Stimulated activated CD4-positive, alpha-beta T cell treated with anti-CD3 and anti-CD28 coated beads, Interleukin-15, amount 100 ng/mL, for 1 hour (primary cell): ENCODE measurements at places on chromosomes 6 and 20.

GRCh38 chr20:63542031-63542559 is 4.9 kb upstream of the PTK6 start:
- DNase-seq, result no peak

GRCh38 chr6:119110601-119111548 is 32.4 kb upstream of the FAM184A start:
- DNase-seq, result no peak

- no peak for DNase-seq
Measured at GRCh38 chr6:12566618-12567123, 149.9 kb upstream of the PHACTR1 start.

GRCh38 chr6:150672800-150673199 is 73.1 kb downstream of the PLEKHG1 start:
- no peak for DNase-seq

DNA sequence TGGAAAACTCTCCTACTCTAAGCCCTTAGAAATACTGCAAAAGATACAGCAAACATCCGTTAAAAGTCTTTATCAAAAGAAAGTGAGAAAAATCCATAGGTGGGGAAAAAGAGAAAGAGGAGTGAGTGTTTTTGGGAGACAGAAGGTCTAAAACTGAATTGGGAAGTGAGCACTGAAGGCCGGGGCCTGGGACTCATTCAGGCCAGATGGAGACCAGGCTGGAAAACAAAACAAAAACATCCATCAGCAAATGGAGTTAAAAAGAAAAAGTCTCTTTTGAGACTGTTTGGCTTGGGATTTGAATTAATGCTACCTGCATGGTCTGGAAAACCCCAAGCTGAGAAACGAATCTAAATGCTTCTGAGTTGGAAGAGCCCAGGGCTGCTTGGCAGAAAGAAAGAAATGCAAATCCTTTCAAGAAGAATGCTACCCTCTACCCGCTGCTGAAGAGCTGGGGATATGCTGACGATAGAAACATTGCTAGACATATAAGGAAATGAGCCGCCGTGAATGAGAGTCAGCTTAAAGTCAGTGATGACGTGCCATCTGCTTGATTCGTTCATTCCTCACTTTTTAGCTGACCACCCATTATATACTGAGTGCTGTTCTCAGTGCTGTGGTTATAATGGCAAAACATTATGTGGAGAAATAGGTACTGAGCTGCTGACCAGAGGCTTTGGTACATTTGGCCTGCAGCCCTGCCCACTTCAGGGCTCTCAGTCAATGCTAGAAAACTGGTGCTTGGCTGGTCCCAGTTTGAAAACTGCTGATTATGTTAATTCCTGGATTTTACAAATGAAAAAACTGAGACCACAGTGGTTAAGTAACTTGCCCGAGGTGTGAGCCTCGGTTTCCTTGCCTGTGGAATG is 28.0 kb upstream of the TULP4 start:
- no peak for DNase-seq

GRCh38 chr6:121770943-121771342 is 335.5 kb downstream of the GJA1 start:
- DNase-seq, result no peak

GRCh38 chr6:99318566-99318965 is 30.9 kb downstream of the FAXC start:
- no peak for DNase-seq

DNA sequence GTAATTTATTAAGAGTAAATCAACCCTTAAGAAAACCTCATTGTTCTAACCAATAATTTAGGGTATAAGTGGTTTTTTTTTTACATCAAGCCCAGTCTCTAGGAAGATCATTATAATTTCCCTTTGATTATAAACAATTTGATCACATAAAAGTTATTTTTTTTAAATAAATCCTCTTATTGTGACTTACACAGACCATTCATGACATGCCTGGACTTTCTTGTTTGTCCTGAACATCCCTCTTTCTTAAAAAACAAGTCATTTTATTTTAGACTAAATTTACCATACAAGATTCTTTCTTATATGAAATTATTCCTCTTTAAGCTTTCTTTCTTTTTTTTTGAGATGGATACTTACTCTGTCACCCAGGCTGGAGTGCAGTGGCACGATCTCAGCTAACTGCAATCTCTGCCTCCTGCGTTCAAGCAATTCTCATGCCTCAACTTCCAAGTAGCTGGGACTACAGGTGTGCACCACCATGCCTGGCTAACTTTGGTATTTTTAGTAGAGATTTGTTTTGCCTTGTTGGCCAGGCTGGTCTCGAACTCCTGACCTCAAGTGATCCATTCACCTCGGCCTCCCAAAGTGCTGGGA is 53.6 kb upstream of the AGPAT4 start:
- DNase-seq, result no peak

- no peak for DNase-seq
Measured at GRCh38 chr6:53786832-53787231, 8.0 kb upstream of the LRRC1 start.

GRCh38 chr6:149081281-149081680 is 236.2 kb upstream of the TAB2 start:
- no peak for DNase-seq
